ENCODE measurements at places on chromosomes 13 and 19.

- DNase-seq, result no peak
Observed at GRCh38 chr19:42442833-42443232, at the start of gene CXCL17. Gene CXCL17 (minus strand): TSS chr19:42442946. CDS start chr19:42442832, 114 bp downstream.

DNA sequence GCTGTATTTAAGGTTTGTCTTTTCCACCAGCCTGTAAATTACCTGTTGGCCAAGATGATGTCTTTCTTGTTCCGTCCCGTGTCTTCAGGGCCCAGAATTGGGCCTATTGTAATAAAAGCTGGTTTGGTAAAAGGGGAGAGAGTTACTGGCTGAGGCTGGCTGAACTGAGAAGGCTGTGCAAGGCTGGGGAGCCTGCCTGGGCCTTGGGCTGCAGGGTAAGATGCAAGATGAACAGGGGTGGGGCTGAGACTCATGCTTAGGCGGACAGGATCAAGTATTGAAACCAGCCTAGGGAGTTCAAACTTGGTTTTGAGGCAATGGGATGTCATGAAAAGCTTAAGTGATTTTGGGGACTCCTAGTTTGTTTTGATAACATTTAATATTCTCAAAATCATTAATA, 142.3 kb downstream of the PCCA start:
- DNase-seq, result no peak

DNA sequence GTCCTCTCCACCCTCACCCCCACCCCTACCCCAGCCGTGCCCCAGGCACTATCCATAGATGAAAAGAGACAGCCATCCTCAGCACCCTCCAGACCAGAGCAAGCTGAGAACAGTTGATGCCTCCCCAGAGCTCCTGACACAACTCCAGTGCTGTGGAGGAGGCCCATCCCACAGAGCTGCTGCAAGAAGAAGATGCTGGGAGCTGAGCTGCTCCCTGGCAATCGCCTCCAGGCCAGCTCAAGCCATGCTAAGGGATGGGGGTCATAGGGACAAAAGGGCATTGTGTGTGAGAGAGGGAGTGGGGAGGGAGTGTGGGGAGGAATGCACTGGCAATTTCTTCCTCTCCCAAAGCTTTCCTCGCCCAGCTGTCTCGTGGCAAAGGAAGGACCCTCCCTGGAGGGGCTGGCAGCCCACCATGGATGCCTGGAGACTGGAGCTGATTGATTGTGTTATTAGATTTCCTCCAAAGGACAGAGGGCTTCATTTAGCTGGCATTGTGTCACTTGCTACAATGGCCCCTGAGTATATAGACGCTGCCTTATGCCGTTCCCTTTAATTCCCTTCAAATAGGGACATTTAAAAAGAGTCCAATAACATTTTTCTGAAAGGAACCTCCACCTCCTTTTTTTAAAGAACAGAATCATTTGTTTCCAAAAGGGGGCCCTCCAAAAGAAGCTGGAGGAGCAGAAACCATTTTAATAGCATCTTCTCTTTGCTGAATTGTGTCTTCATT, 476.4 kb downstream of the FOXO1 start:
- DNase-seq, result no peak

GRCh38 chr19:50344661-50345318, 15.6 kb upstream of the KCNC3 start:
- DNase-seq, result no peak

- DNase-seq, result no peak
Observed at GRCh38 chr19:47243364-47243775, 12.4 kb upstream of the BBC3 start.

- DNase-seq, result no peak
Observed at GRCh38 chr19:13302526-13303270, 152.5 kb downstream of the IER2 start.

DNA sequence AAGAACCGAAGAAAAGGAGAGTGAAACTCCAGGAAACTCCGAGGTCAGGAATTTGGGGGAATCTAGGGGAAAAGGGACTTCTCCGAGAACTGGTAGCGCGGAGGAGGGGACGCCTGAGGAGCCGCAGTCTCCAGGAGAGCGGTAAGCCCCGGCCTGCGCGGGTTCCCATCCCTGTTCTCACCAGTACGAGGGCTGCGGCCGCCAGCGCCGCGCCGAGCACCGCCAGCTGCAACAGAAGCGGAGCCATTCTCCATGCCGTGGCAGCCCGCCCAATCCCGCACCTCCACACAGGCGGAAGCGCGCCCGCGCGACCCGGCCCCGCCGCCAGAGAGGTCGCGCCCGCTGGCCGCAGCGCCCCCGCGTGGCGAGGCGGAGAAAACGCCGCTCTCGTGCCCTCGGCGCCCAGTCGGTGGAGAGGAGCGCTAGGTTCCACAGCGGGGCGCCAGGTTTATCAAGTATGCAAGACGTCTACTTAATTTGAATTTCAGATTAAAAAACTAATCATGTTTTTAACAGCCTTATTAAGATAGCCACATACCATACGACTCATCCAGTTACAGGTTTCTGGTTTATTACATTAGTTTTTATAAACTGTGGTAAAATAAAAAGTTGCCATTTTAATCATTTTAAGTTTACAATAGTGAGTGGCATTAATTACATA, at the start of gene ALG5:
Gene ALG5, minus strand, starts transcription at position 287 of the 661 bp plus-strand sequence. Its CDS starts 40 bp downstream, at position 247.
- peak; percentile 90 for DNase-seq

- DNase-seq, result no peak
Observed at GRCh38 chr13:89943139-89943538, 1404.3 kb upstream of the MIR17HG start.

DNA sequence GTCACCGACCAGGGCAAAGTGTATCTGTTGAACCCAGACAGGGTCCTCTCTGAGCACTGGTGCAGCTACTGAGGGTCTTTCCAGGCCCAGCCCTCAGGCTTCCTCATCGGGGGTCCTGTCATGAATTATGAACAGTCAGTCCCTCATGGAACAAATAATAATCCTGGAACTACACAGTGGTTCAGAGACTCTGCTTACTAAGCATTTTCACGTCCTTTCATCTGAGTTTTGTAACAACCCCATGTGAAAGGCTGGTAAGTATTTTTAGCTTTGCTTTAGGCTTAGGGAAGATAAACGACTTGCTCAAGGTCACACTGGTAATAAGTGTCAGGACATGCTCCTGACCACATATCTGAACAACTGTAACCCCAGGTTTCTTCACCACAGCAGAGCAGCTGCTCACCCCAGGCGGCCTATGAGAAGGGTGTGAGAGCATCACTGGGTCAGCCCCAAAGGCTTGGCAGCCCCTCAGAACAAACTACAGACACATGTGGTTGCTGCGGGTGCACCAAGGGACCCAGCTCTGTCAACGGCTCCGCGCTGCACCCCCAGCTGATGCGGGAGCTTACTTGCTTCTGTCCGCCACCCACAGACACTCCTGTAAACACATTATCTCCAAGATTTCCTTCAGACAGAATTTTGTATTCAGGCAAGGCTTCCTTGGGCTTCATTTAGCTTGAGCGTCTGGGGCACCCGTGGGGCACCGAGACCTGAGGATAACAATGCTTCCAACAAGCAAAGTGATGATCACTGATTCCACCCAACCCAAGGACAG, 19.4 kb upstream of the GSX1 start:
- no peak for DNase-seq

GRCh38 chr13:43072394-43072793, 49.0 kb downstream of the DNAJC15 start:
- DNase-seq, result peak; percentile 40

DNA sequence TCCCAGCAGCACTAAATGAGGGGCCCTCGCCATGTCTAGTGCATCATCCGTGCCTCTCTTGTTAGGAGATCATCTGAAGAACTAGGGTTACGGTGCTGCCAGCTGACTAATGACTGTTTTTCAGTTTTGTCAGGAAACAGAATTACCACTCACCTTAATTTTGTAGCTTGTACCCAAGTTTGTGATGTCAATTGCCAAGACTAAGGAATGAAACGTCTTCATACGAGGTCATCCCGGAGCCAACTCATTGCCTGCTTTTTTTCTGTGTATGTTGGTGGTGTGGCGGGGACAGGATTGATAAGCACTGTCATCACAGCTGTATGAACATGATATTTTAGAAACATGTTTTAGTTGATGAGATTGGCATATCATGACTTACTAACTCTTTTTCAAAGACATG, 100.6 kb downstream of the TNFRSF19 start:
- no peak for DNase-seq

DNA sequence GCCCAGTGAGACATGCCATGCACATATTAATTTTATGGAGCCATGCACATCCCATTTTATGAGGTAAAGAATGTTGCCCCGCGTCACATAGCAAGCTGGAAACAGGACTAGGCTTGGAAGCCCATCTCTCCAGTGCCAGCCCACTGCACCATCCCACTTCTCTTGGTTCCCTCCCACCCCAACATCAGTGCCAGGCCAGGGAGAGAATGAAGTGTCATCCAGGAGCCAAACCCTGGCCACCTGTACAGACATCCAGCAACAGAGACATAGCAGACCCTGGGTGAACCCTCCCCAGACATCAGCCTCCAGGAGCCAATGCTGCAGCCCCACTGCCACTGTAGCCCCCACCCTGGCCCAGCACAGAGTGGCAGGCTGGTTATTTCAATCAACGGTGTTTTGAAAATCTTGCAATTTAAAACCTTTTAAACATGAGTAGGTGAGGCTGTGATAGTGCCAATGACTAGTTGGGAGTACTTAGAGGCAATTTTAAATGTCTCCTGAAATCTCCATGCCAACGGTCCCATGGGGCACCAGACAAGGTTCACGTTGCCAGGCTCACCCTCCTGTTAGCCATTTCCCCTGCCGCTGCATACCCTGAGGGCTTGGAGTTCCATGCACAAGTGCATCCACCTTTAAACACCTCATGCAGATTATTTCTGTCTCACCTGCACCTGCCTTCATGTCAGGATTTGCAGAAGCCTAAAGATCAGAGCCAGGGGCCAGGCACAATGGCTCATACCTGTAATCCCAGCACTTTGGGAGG, 34.7 kb downstream of the VSTM2B start:
- DNase-seq, result no peak

- DNase-seq, result no peak
Observed at GRCh38 chr13:75533861-75534260, 3.8 kb downstream of the COMMD6 start.

GRCh38 chr13:25286969-25287961, at the start of gene MTMR6:
Gene MTMR6 (minus strand): TSS chr13:25287488. CDS start chr13:25287247, 241 bp downstream.
- peak; percentile 93 for DNase-seq

- no peak for DNase-seq
Observed at GRCh38 chr19:50695251-50696093, 24.1 kb downstream of the SHANK1 start.

DNA sequence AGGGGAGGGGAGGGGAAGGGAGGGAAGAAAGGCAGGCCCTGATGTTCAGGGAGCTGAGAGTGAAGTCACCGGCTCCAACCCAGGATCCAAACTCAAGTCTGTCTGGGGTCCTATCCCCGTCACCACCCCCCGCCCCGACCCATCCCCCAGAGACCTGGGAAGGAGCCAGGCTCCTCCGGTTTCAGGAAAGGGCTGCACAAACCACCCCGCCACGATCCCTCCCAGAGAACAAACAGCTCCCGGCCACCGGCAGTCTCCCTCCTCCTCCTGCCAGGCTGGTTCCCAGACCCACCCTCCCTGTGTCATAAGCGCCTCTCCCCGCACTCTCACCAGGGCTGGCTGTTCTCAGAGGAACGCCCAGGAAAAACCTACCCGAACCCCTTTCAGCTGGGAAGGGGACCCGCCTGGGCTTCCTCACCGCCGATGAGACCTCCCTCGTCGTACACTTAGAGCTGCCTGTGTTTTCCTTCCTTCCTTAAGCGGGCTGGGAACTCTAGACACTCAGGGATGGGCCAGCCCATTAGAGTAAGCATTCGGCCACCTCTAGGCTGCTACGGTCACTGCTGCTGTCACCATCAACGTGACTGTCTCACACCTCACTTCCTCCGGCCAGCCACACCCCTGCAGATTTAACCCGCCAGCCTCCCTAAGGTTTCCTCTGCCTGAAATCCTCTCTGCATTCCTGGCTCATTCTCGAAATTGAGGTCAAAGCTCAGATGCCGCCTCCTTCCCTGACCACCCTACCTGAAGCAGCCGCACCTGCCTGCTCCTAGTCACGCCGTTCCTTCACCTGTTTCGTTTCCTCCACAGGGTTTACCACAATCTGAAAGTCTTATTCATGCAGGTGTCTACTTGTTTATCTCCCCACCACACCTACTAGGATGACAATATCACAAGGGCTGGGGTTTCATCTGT, 6.3 kb upstream of the RDH13 start:
- DNase-seq, result no peak

DNA sequence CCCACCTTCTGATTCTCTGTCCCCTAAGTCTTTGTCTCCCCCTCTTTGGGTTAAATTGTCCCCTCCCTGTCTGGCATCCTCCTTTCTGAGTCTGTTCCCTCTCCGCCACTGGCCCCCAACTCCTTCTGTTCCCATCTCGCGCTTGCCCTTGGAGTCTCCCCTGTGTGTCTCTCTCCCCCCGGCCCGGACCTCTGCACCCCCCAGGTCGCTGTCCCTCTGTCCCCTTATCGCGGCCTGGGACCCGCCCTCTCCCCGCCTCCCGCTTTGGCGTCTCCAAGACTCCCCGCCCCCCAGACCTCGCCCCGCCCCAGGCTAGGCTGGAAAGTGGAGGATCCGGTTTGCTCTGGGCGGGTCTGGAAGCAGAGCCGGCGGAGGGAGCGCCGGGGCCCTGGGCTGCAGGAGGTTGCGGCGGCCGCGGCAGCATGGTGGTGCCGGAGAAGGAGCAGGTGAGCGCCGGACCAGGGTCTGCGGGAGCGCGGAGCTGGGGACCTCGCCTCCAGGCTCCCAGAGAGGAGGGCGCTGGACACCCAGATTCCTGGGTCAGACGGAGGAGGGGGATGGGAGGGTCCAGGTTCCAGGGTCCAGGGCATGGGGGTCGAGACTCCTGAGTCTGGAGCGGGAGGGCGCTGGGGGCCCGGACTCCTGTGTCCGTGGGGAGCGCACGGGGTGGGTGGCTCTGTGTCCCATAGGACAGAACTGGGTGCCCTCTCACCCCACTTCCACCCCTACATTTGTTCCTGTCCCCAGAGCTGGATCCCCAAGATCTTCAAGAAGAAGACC, at the start of gene TRPM4:
Gene TRPM4, plus strand, starts transcription at position 348 of the 780 bp plus-strand sequence. Its CDS starts 75 bp downstream, at position 423.
- DNase-seq, result peak; percentile 97

DNA sequence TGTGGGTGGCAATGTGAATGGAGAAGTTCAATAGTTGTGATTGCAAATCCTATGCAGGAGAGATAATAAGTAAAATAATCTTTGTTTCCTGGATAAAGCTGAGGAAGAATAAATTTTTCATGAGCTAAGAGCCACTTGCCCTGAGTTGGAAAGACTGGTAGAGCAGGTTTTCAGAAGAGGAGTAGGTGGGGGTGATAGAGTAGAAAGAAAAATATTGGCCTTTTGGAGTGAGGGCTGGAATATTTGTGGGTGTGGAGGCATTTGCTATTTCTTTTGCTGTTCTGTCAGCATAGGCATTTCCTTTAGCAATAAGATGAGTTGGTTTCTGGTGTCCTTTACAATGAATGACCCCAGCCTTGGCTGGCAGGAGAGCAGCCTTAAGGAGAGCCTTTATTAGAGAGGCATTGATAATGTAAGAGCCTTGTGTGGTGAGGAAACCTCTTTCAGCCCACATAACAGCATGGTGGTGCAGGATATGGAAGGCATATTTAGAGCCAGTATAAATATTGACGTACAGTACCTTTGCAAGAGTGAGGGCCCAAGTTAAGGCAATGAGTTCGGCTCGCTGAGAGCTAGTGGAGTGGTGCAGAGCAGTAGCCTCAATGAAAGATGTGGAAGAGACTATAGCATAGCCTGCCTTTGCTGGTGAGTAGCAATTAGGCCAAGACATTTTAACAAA, 11.6 kb upstream of the ZNF431 start:
- DNase-seq, result no peak

- no peak for DNase-seq
Observed at GRCh38 chr13:90055121-90055520, 1292.4 kb upstream of the MIR17HG start.

- DNase-seq, result no peak
Observed at GRCh38 chr19:20669263-20669662, 7.9 kb upstream of the ZNF626 start.

- no peak for DNase-seq
Observed at GRCh38 chr13:111345682-111346081, 25.2 kb downstream of the TEX29 start.

GRCh38 chr13:113078902-113079780, 26.4 kb upstream of the F7 start:
- no peak for DNase-seq

All from heart right ventricle (tissue), 16 donors.